ENCODE measurements at places on chromosomes 7 and 10.

DNA sequence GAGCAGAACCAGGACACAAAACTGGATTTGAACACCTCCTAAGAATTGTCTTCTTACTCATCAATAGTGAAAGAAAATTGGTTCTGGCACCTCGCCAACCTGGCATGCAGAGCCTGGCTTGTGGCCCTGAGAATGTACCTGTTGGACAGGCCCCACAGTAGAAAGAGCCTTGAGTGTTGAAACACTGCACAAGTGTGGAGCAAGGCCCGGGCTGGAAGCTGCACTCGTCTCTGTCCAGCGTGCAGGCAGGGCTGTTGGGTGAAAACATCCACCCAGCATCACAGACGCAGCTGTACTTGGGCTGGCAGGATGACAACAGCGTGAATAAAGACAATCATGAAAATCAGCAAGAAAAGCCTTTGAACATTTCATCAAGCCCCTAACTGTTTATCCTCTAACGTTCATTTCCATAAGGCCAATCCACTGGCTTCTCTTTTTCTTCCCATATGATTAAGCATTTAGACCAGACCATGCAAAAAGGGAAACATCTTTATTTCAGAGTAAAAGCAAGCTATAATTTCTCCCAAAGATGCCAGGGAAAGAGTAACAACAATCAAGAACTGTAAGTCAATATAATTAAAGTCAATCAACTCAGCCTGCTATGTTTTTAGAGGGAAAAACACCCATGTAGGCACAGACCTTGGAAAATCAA is 15.6 kb downstream of the CUBN start:
- DNase-seq: no peak

- DNase-seq: no peak
These were observed at the start of gene FAM237B for GRCh38 chr7:90320801-90321494. FAM237B (minus strand) TSS chr7:90321304; CDS start chr7:90319748, 1,556 bp downstream.

DNA sequence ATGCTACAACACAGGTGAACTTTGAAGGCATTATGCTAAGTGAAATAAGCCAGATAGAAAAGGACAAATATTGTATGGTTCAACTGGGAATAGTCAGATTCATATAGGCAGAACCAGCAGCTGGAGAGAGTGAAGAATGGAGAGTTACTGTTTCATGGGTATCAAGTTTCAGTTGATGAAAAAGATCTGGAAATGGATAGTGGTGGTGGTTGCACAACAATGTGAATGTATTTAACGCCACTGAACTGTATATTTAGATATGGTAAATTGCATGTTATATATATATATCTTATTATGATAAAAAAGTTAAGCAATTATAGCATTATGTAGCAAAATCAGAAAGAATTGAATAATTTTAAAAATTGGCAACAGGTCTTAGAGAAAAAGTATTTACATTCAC is 3.9 kb downstream of the LMBR1 start:
- DNase-seq: no peak

DNA sequence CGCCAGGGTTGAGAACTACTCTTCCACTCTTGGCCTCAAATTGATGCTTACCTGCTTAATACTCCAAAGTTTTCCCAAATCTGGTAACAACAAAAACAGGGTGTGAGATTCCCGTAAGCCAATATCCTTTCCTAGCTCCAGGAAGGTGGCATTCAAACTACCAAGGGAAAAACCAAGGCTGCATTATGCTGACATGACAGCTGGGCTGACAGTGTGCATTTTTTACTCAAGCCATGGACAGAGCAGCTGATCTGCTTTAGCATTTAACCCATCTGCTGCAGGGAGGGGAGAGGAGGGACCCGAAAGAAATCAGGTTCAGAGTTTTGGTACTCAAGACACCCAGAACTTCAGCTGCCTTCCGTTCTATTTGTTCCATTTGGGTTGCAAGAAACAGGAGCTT is 49.8 kb upstream of the RAPGEF5 start:
- no peak for DNase-seq

- DNase-seq: no peak
These were observed 19.4 kb downstream of the SLK start for GRCh38 chr10:103986360-103986759.

- DNase-seq: no peak
These were observed 282.1 kb downstream of the CCDC3 start for GRCh38 chr10:12719365-12719764.

DNA sequence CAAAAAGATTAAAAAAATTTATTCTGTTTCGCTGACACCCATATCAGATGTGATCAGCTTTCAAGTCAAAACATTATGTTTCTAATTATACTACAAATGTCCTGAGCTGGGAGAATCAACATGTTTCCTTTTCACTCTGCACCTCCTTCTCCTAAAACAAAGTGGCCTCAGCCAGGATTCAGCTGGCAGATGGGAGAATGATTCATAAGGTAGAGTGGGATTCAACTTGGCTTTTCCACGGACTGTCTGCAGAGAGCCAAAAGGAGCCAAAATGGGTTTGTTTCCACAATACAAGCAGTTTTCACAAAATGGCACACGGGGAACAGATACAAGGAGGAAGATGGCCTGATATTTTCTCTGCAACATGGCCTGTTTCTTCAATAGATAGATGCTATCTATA is 376.5 kb upstream of the PRKCQ start:
- no peak for DNase-seq

DNA sequence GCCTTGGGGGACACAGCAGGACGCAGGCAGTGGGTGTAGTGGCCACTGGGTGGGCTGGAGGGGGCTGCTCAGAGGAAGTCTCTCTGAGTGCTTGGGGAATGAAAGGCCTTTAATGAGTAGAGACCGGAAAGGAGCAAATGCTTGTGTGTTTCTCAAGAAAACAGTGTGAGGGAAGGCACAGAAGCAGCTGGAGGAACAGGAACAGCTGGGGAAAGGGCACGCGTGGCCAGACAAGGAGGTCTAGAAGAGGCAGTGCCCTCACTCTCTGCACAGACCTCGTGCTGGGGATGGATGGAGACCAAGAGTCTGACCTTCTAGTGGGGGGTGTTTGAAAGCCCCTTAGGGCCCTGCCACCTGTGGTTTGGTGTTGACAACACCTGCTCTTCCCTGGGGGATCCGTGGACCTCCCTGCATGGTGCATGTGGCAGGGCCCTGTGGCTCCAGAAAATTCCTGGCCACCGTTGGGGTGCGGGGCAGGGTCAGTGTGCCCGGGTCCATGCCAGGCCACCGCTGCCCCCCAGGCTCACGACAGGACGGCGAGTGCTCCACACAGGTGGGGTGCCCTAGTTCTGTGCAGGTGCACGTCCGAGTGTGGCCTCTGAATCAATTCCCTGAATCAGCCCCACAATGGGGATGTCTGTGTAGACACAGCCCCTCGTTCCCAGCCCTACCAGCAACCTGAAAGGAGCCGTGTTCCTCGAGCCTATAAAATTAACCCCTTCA is 25.9 kb upstream of the FAM20C start:
- no peak for DNase-seq

GRCh38 chr10:131963811-131964210 is 17.9 kb downstream of the BNIP3 start:
- DNase-seq: no peak

GRCh38 chr7:70660154-70660818 is 471.7 kb upstream of the GALNT17 start:
- no peak for DNase-seq

DNA sequence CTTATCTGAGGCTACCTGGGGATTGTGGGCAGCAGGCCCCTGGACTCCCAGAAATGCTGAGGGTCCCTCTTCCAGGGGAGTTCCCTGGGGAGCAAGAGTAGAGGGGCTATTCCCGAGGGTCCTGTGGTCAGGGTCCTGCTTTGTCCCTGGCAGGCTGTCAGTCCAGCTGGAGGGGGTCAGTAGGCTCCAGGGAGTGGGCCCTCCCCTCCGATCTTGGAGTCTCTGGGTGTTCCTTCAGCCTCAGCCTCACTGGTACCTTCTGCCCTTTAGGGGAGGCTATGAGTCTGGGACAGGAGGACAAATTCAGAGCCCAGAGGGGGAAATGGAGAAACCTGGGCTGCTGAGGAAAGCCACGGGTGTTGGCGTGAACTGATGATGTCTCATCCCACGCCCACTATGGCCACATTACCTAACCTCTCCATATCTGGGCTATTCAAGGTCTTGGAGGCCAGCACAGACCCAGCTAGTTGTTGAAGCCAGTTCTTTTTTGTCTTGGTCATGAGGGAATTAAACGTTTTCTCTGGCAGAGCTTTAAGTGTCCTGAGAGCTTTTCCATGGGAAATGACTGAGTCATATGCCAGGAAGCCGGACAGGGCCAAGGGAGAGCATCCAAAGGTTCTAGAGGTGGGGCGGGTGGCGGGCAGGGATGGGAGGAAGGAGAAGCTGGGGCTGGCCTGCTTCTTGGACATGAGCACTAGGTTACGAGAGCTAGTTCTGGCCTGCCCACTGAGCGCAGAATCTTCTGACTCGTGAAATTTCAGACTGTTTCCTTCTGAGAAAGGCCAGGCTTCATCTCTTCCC is 6.2 kb downstream of the CALHM2 start:
- DNase-seq: no peak

GRCh38 chr7:35019179-35019729 is 18.0 kb downstream of the DPY19L1 start:
- DNase-seq: no peak

DNA sequence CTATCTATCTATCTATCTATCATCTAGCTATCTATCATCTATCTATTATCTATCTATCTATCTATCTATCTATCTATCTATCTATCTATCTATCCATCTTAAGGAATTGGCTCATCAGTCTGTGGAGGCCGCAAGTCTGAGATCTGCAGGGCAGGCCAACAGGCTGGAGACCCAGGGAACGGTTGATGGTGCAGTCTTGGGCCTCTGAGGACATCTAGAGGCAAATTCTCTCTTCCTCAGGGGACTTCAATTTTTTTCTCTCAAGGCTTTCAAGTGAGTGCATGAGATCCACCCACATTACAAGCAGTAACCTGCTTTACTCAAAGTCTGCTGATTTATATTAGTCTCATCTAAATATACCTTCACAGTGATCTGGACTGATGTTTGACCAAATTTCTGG is 197.0 kb downstream of the GLRX3 start:
- no peak for DNase-seq

- DNase-seq: no peak
These were observed 47.4 kb downstream of the LRRC4 start for GRCh38 chr7:127983804-127984332.

- DNase-seq: no peak
These were observed 62.1 kb upstream of the STEAP1B start for GRCh38 chr7:22561895-22562593.

GRCh38 chr10:13788320-13788600 is 201.5 kb downstream of the PRPF18 start:
- no peak for DNase-seq

- no peak for DNase-seq
These were observed 9.8 kb downstream of the TNS3 start for GRCh38 chr7:47572094-47572445.

DNA sequence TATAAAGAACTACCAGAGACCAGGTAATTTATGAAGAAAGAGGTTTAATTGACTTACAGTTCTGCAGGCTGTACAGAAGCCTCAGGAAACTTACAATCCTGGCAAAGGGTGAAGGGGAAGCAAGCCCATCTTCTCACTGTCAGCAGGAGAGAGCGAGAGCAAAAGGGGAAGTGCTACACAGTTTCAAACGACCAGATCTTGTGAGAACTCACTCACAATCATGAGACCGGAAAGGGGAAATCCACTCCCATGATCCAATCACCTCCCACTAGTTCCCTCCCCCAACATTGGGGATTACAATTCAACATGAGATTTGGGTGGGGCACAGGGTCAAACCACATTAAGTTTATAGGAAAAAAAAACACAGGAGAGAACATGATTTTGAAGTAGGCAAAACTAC is 222.1 kb upstream of the SHH start:
- no peak for DNase-seq

GRCh38 chr10:64345856-64346255 is 824.7 kb downstream of the REEP3 start:
- DNase-seq: no peak

GRCh38 chr7:104179178-104179577 is 28.6 kb downstream of the ORC5 start:
- DNase-seq: no peak

DNA sequence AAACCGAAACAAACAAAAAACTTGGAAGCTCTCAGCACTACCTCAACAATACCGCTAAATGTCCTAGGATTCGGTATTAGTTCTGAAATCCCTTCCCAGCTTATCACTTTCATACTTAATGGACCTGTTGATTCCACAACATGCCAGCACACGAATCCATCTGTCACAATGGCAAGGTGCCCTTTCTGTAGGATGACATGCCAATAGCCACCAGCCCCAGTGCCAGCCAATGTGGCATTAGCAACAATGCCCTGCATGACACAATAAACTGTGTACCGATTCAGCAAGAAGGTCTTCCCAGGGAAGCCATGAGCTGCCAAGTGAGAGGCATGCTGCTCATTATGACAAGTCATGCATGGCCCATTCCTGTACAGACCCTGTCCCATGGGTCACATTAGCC is 35.6 kb upstream of the CHCHD3 start:
- DNase-seq: no peak

- DNase-seq: no peak
These were observed 316.4 kb upstream of the MBL2 start for GRCh38 chr10:53088961-53089360.

GRCh38 chr10:1538531-1539061 is 198.7 kb downstream of the ADARB2 start:
- no peak for DNase-seq

Data from fibroblast of skin of left quadriceps (primary cell).